ENCODE measurements at places on chromosomes 2 and 18. TPM values are rescaled to one million over a fixed set of nuclear protein-coding genes. Genes with fewer than 3 reads are reported as not detected.

GRCh38 chr18:58196164-58196563 lies 152.1 kb downstream of the NEDD4L start:
- H3K4me1 ChIP-seq, result peaks cover 35% of the 10 kb centered on the region
- H3K36me3 ChIP-seq, result no peaks in the 10 kb centered on the region
- no peak for DNase-seq
- no peaks in the 10 kb centered on the region for H3K27me3 ChIP-seq
- H3K27ac ChIP-seq, result peak overlapping the region; percentile 71

DNA sequence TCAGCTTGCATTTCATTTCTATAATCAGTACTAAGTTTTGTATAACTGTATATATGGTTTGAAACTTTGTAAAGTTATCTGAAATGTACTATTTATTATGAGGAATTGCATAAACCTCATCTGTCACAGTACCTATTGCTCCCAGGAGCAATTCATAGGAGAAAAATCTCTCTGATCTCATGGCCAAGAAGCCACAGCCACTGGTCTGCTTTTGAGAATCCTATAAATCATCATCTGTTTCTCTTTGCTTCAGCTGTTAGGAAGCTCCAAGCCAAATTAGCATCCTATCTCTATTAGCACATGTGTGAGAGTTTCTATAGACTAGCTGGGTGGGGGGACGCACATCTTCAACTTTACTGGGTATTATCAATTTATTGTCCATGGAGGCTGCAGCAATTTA lies 210.3 kb downstream of the CYP26B1 start:
- H3K4me3 ChIP-seq, result no peak overlapping the region
- no peak overlapping the region for H3K27ac ChIP-seq
- no peak for DNase-seq
- H3K36me3 ChIP-seq, result no peaks in the 10 kb centered on the region
- H3K27me3 ChIP-seq, result no peaks in the 10 kb centered on the region
- peaks cover 6% of the 10 kb centered on the region for H3K4me1 ChIP-seq

DNA sequence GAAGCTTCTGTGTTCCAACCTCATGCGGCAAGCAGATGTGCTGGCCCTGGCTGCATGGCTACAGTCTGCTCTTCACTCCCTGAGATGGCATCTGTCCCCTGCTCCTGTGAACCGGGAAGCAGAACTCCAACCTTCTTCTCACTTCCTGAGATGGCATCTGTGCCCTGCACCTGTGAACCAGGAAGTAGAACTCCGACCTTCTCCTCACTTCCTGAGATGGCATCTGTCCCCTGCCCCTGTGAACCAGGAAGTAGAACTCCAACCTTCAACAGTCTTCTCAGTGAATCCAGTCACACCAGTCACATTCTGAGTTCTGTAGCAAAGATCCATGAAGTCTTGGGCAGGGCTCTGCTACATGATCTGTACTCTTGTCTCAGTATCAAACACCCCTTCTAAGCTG lies 887.2 kb upstream of the KLHL29 start:
- H3K4me1 ChIP-seq, result no peaks in the 10 kb centered on the region
- H3K27ac ChIP-seq, result no peak overlapping the region
- H3K36me3 ChIP-seq, result no peaks in the 10 kb centered on the region
- no peaks in the 10 kb centered on the region for H3K27me3 ChIP-seq

GRCh38 chr2:231727621-231728020 lies 19.3 kb downstream of the PTMA start:
- no peak overlapping the region for H3K27ac ChIP-seq
- DNase-seq, result no peak
- H3K4me1 ChIP-seq, result no peaks in the 10 kb centered on the region
- no peaks in the 10 kb centered on the region for H3K27me3 ChIP-seq

- no peaks in the 10 kb centered on the region for H3K36me3 ChIP-seq
- H3K27me3 ChIP-seq, result no peaks in the 10 kb centered on the region
- no peak for DNase-seq
- no peak overlapping the region for H3K4me3 ChIP-seq
- H3K4me1 ChIP-seq, result no peaks in the 10 kb centered on the region
Measured at GRCh38 chr2:434625-435024, 146.7 kb upstream of the ALKAL2 start.

DNA sequence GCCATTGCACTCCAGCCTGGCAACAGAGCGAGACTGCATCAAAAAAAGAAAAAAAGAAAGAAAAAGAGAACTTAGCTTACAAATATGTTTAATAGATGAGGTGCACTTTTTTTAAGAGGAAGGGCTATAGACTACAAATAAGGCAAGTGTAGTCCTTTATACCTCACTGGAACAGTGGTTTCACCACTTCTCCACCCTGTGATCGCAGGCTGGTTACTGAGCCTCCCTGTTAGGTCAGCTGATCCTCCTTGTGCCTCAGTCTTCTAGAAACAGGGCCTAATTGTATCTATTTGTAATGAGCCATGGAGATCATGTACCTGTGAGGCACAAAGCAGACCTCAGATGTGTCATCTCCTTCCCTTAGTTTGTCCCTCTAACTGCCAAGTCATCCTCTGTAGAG lies 4.5 kb downstream of the CXCR2 start:
- H3K27me3 ChIP-seq, result peaks cover 15% of the 10 kb centered on the region
- H3K4me1 ChIP-seq, result no peaks in the 10 kb centered on the region
- H3K4me3 ChIP-seq, result no peak overlapping the region
- H3K27ac ChIP-seq, result no peak overlapping the region

- no peaks in the 10 kb centered on the region for H3K4me1 ChIP-seq
- H3K27ac ChIP-seq, result no peak overlapping the region
- no peak overlapping the region for H3K4me3 ChIP-seq
Measured at GRCh38 chr2:172893671-172894070, 158.0 kb downstream of the RAPGEF4 start.

GRCh38 chr18:45085916-45086624 lies 405.4 kb downstream of the SETBP1 start:
- no peaks in the 10 kb centered on the region for H3K4me1 ChIP-seq
- H3K4me3 ChIP-seq, result no peak overlapping the region
- H3K27me3 ChIP-seq, result no peaks in the 10 kb centered on the region
- no peak for DNase-seq

GRCh38 chr2:72765997-72766609 lies 59.7 kb downstream of the EXOC6B start:
- H3K27me3 ChIP-seq, result no peaks in the 10 kb centered on the region
- no peak overlapping the region for H3K27ac ChIP-seq
- no peaks in the 10 kb centered on the region for H3K36me3 ChIP-seq
- DNase-seq, result no peak
- H3K4me1 ChIP-seq, result no peaks in the 10 kb centered on the region
- H3K4me3 ChIP-seq, result no peak overlapping the region

DNA sequence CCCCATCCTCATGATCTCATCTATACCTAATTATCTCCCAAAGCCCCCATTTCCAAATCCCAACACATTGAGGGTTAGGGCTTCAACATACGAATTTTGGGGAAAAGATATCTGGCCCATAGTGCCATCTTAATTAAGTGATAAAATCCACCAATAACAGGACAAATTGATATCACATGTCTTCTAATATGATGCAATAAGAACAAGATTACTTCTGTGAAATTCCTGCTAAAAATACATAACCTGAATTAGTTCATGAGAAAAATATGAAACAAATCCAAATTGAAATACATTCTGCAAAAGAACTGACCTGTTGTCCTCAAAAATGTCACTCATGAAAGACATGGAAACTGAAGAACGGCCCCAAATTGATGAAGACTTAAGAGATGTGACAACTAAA lies 28.8 kb downstream of the FOXI3 start:
- H3K4me1 ChIP-seq, result no peaks in the 10 kb centered on the region
- no peak for DNase-seq
- no peak overlapping the region for H3K27ac ChIP-seq
- no peaks in the 10 kb centered on the region for H3K27me3 ChIP-seq
- no peaks in the 10 kb centered on the region for H3K36me3 ChIP-seq

The HOXD3 gene
- not detected for total RNA-seq

The ST6GAL2 gene
- 0.16 TPM for total RNA-seq

The TSGA10 gene
- 13.5 TPM for total RNA-seq
